Tibial nerve (tissue), 4 donors: ENCODE measurements at places on chromosomes 5 and 9. TPM values are rescaled to one million over a fixed set of nuclear protein-coding genes. Genes with fewer than 3 reads are reported as not detected.

SARDH gene
- 2.9 TPM for total RNA-seq

C1QTNF2 gene
- 1.6 TPM for total RNA-seq

SLC9A3 gene
- total RNA-seq, result 32.7 TPM

SCGB3A1 gene
- not detected for total RNA-seq

SPATA31E1 gene
- not detected for total RNA-seq

REEP2 gene
- 8.1 TPM for total RNA-seq

HTR4 gene
- not detected for total RNA-seq

F12 gene
- total RNA-seq, result 0.59 TPM

DNA sequence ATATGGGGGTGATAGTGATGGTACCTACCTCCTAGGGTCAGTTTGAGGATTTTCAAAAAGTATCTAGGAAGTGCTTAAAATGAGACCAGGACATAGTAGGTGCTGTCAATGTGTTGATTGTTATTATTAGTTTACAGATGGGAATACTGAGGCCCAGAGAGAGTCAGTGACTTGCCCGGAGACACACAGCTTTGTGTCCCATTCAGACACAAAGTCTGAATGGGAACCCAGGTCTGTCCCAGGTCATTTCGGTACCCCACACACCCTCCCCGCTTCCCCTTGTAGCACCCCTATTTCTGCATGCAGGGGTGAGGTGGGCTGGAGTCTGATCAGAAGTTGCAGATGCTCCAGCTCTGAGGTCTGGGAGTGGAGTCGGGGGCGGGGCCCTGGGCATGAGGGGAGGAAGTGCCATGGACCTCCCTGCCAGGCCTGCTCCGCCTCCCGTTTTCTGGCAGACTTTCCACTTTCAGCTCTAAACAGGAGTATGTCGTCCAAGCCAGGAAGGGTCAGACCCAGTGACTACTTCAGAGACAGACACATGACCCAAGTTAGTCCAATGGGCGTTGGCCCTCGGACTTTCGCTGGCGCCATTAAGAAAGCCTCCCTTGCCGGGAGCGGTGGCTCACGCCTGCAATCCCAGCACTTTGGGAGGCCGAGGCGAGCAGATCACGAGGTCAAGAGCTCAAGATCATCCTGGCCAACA, 3.2 kb upstream of the DBN1 start:
- no peak for DNase-seq

DNA sequence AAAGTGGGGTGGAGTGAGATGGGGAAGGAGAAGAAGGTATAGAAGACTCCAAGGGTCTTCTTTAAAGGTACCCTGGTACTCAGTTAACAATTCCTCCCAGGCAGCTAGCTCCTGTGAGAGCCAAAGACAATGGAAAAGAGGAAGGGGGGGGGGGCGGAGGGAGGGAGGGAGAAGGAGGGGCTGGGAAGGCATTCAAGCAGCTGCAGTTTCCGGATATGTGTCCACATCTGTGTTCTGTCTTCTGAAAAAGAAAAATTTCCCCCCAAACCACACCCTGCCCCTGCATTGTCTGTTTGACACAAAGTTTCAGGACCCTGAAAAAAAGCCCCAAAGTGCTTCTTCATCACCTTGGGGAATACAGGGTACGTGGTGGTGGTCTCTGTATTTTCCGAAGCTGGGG, 11.1 kb downstream of the SPRY4 start:
- no peak for DNase-seq

- DNase-seq, result no peak
Measured at GRCh38 chr5:17619354-17619753, 9.2 kb downstream of the TAF11L12 start.

- no peak for DNase-seq
Measured at GRCh38 chr5:168282120-168282519, 9.3 kb upstream of the WWC1 start.

GRCh38 chr9:93246111-93246510, 62.2 kb downstream of the WNK2 start:
- DNase-seq, result no peak

DNA sequence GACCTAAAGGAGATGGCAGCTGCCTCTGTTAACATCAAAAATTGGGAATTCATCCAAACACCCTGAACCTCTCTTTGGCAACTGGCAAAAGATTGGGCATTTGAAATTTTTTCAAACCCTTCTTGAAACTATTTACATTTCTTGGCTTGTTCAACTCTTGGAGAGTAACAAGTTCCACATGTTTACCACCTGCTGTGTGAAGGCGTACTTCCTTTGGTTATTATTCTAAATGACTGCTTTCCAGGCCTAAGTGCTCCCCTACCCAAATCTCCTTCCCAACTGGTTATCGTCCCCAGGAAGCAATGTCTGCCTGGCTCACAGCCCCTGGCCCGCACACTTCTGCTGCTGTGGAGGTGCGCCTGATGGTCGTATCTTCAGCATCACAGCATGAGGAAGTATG, 422.7 kb downstream of the DMAC1 start:
- no peak for DNase-seq

DNA sequence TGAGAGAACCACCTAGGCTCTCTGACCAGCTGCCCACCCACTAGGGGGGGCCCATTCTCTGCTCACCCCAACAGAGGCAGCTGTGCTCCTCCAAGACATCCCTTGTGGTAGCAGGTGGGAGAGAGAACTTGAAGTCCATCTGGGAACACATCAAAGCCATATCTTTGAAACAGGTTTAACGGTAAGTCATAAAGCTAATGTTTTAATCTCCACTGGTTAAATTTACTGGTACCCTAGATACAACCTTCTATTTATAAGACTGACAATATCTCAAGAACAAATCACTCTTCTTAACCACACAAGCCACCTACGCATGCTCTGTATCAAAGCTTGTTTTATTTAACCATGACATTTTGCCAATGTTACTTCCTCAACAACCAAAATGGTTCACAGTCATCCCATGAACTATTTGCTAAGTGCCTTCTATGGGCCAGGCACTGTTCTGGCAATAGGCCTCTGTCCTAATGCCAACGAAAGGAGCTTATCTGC, 20.4 kb downstream of the AUH start:
- no peak for DNase-seq

DNA sequence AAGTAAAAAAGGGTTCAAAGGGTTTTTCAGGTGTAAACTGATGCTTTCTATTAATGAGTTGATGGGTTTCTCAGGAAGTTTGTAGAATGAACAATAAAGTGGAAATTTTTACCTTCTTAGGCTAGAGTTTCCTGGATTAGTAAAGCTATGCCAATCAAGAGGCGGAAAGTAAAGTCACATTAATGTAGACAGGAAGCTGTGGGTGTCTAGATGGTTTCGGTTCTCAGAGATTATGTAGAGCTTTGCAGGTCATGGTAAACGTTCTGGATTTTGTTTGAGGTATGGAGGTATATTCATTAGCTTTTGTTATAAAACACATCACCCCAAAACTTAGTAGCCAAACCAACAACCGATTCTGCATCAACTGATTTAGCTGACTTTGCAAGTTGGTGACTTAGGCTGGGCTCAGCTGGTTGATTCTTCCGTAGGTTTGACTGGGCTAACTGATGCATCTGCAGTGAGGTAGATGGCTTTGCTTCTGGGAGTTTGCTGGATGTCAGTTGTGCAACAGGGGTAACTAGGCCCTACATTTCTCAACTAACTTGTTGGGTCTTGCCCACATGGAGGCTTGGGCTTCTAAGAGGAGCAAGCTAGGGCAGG, 273.8 kb downstream of the MSX2 start:
- DNase-seq, result no peak

GRCh38 chr9:109414125-109414785, 83.9 kb downstream of the PTPN3 start:
- no peak for DNase-seq

DNA sequence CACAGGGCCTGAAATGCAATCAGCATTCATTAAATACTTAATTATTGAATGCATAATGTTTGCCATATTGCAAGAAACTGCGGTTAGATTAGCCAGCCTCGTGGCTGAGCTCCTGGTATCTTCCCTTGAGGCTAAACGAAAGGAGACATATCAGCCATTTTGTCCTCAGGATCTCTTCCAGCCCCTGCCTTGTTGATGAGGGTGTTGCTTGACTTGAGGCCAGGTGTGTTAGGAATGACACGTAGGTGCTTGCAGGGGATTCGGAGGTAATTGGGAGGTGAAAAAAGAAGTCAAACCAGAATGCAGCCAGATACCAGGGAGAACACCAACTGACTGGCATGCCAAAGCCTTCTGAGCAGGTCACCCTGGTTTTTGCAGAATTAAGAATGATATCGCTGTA, 12.5 kb downstream of the SH3RF2 start:
- no peak for DNase-seq

GRCh38 chr9:134372581-134373267, 46.5 kb downstream of the RXRA start:
- no peak for DNase-seq

- no peak for DNase-seq
Measured at GRCh38 chr5:14762549-14763216, 98.2 kb downstream of the OTULIN start.

DNA sequence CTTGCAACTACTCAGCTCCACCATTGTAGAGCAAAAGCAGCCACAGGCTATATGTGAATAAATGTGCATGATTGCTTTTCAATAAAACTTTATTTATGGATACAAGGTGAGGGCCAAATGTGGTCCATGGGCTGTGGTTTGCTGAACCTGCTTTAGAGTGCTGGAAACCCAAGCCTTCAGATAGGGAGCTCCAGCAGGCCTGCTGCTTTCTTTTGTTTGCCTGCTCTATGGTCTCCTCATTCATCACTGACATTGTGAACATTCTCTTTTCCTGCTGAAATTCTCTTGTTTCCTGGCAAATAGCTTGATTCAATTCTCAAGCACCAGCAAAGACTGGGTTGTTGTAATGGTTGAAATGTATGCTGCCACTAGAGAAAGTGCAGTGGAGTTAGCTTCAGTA, 26.0 kb downstream of the EGFLAM start:
- DNase-seq, result no peak

- DNase-seq, result no peak
Measured at GRCh38 chr5:160773646-160774410, 78.2 kb downstream of the ATP10B start.

DNA sequence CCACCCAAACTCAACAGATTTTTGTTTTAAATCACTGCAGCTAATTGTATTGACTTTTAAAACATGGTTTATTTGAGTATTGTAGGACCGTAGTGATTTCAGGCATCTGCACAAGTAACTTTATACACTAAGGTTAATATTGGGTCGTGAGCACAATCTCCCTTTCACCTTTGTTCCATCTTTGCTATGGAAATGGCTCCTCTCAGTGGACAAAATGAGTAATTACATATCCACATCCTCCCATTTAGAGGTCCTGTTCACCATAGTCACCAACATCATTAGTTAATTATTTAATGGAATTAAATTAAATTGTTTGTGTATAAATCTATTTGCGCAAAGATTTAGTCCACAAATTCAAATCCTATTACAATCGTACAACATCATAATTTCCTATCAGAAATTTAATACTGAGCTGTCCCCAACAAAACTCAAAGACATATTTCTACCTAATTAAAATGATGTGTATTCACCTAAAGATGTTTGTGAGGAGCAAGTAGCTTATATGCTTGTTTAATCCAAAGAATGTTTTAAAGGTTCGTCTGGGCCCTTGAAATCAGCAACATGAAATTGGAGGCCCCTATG, 173.0 kb upstream of the DAPK1 start:
- no peak for DNase-seq

GRCh38 chr9:16417161-16417560, 453.3 kb downstream of the BNC2 start:
- no peak for DNase-seq

GRCh38 chr9:117374076-117374725, 40.7 kb downstream of the ASTN2 start:
- DNase-seq, result no peak

GRCh38 chr9:21969951-21970799, 24.0 kb downstream of the CDKN2A start:
- no peak for DNase-seq

GRCh38 chr5:107028938-107029337, 641.8 kb downstream of the EFNA5 start:
- DNase-seq, result no peak

- DNase-seq, result no peak
Measured at GRCh38 chr9:83434254-83434653, 103.9 kb downstream of the FRMD3 start.

- no peak for DNase-seq
Measured at GRCh38 chr9:92947268-92948037, at the start of gene FGD3. Gene FGD3 (plus strand): TSS chr9:92947523. CDS start chr9:92976257, 28,734 bp downstream.

DNA sequence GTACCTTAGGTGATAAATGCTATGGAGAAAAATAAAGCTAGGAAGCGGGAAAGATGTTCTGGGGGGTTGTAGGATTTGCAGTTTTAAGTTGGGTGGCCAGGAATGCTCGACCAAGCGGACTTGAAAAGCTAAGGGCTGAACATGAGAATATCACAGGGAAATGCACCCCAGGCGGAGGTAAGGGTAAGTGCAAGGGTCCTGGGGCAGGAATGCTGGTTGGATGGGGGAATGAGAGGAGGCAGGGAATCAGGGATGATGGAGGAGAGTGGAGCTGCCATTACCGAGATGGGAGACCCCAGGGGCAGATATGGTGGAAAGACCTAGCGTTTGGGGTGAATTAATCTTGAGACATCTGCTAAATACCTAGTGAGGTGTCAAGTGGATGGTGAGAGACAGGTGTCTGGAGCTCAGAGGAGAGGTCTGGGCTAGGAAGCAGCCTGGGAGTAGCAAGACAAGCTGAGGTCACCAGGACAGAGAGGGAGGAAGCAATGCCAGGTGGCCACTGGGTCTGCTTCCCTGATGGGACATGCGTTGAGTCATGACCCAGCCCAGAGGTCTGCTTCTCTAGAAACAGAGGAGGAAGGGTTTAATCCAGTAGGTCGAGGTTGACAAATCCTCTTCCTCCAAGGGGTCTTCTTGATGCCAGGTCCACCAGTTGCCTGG, 77.7 kb upstream of the ASS1 start:
- DNase-seq, result no peak

DNA sequence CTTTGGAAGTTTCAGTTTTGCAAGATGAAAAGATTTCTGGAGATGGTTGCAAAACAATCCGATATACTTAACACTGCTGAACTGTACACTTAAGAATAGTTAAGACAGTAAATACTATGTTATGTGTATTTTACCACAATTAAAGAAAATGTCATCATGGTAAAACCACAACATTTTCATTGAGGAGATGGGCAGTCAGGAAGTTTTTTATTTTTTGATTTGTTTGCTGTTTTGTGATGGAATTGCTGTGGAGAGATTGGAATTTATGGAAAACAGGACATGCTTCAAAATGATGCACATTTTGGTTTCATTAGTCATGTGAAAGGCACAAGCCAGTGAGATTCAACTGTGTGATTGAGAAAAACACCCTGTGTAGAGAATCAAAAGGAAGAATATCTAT, 90.5 kb upstream of the AGXT2 start:
- no peak for DNase-seq
